Retina (tissue), 1 donor: ENCODE measurements at places on chromosomes 13 and 19.
A peak's percentile ranks its signal among the peaks of the same experiment; 100 is the strongest.

GRCh38 chr19:41546386-41546789 is 29.6 kb upstream of the CEACAM21 start:
- DNase-seq: no peak

DNA sequence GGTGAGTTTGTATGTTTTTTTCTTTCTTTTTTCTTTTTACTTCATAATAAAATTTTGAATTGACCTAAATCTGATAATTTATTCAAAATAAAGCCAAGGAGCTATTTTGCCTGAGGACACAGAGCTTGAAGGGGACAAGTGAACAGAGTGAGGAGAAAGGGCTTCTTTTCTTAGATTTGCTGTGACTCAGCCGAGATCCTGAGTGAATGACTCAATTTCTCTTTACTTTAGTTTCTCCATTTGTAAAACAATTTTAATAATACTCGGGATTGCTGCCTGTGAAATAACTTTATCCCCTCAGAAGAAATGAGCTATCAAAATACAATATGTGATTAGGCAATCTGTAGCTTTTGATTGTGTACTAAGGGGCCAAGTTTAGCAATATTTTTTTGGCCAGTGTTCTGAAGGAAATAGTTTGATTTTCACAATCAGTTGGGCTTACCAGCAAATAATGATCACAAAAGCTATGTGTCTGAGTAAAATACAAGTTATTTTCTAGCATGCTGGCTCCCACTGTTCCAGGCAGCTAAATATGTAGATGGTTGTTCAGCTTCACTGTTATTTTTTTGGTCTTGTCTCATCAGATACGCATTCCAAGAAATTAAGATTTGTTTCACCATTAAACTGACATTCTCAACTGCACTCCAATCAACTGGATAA is 437.5 kb downstream of the FGF9 start:
- no peak for DNase-seq

DNA sequence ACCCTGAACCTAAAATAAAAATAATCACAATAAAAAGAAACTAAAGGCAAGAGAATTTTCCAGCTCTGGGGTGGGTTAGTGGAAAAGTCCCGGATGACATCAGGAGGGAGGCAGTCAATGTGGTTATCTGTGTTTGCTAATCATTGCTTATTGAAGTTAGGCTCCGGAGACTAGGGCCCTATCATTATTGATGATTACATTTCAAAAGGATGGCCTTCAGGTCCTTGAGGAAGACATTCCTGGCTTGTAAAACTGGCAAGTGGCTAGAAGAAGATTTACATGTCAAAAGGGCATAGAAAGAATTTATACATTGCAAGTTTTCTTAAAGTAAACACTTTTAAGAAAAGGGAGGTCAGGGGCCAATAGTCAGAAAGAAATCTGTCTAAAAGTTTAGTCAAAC is 123.4 kb downstream of the POSTN start:
- no peak for DNase-seq

GRCh38 chr19:33350538-33351309 is 22.8 kb upstream of the CEBPG start:
- no peak for DNase-seq

DNA sequence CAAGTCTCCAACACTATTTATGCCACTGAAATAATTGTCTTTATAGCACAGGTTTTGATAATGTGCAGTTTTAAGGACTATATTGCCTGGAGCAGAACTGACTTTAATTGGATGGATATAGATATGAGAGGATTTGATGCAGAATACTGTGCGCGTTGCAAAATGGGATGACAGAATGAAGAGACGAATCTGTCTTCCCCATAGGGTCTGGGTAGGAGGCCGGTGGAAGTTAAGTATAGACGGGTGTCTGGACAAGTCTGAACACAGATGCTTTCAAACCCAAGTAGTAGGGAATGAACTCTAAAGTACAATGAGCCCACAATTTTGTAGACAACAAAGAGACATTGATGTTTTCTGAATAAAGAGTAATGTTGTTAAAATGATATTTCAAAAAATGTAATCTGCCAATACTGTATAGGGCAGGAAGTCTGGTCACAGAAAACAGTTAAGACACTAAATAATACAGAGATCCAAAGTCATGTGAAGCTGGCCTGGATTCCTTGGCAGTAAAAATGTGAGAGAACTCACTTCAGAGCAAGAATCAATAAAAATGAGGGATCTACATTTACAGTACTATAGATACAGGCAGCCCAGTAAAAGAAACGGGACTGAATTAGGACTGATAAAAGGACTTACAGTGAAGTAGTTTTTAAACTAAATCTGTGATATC is 125.5 kb downstream of the ENOX1 start:
- no peak for DNase-seq

GRCh38 chr13:113472355-113473025 is 18.0 kb downstream of the DCUN1D2 start:
- no peak for DNase-seq

DNA sequence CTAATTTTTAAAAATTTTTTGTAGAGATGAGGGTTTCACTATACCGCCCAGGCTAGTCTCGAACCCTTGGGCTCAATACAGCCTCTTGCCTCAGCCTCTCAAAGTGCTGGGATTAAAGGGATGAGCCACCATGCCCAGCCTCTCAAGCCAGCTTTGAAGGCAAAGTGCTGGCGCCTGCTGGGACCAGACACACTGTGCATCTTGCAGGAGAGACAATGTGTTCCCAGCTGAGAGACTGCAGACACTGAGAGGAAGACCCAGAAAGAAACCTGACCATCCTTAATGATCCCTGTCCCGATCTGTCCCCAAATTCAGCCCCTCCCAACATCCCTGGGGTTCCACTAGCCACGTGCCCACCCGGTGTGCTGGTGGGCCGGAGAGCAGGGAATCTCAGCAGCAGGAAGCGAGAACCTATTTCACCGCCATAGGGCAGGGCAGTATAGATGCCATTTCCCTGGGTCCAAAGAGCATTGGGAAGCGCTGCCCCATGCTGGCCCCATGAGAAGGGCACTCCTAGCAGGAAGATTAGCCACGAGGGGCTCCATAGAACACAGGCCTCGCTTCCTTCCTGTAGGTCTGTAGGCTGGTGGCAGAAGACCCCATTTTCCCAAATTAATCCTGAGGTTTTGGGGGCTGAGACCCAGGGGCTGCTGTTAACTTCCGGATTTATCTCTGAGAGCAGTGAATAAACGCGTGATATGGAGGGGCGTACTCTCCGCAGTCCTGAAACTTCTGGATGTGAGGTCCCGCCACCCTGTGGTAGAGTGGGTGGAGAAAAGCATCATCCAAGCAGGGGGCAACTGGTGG is 968 bp downstream of the RAVER1 start:
- no peak for DNase-seq

- DNase-seq: peak; percentile 39
Observed at GRCh38 chr19:42251572-42252358, 3.2 kb downstream of the ERF start.

- DNase-seq: no peak
Observed at GRCh38 chr13:111506125-111506524, 185.7 kb downstream of the TEX29 start.
